ELR (cell line): ENCODE measurements at places on chromosomes 16 and 17.

GRCh38 chr17:51097708-51098446, 22.8 kb downstream of the SPAG9 start:
- no peak for DNase-seq

DNA sequence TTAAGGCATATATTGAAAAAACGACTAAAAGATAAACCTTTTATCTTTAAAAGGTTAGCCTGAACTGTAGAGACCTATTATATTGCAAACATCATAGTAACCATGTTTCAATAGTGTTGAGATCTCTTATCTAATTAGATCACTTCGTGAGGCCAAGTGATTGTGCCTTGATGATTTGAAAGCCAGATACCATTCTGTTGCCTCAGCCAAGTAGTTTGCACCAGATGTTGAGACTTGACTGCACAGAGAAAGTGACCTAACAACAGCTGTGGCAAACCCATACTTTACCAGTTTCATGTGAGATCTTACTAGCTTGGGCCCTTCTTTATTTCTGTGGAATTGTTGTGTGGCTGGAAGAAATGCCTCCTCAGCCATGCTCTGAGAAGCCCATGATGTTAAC, 717.3 kb downstream of the KCNJ2 start:
- no peak for DNase-seq

DNA sequence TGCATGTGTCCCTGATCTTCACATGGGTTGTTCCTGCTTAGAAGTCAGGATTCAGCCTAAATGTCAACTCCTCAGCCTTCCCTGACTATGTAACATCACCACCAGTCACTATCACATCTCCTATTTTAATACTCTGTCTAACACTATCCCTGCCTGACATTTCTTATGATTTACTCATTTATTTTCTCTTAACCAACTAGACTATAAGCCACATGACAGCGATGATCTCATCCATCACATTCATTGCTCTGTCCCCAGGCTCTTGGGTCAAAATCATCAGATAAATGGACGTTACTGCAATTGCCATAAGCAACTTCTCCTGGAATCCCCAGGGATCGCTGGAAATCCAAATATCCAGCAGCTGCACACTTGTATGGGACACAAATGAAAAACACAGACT, 15.7 kb downstream of the CDRT4 start:
- peak; percentile 33 for DNase-seq

- DNase-seq = no peak
Measured at GRCh38 chr16:49969091-49970030, 55.7 kb upstream of the CNEP1R1 start.

DNA sequence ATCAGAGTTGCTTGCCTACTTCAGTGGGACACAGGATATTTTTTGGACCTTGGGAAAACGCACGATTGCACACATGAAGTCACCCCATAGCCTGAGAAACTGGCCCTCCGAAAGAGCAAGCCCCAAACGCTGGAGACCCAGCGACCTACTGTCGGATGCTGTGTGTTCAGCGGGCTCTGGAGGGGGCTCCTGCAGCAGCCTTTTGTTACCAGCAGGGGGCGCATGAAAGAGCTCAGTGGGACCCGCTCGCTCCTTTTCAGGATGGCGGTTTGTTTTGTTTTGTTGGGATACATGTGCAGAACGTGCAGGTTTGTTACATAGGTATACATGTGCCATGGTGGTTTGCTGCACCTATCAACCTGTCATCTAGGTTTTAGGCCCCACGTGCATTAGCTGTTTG, 28.4 kb downstream of the MYH3 start:
- DNase-seq = peak; percentile 18

DNA sequence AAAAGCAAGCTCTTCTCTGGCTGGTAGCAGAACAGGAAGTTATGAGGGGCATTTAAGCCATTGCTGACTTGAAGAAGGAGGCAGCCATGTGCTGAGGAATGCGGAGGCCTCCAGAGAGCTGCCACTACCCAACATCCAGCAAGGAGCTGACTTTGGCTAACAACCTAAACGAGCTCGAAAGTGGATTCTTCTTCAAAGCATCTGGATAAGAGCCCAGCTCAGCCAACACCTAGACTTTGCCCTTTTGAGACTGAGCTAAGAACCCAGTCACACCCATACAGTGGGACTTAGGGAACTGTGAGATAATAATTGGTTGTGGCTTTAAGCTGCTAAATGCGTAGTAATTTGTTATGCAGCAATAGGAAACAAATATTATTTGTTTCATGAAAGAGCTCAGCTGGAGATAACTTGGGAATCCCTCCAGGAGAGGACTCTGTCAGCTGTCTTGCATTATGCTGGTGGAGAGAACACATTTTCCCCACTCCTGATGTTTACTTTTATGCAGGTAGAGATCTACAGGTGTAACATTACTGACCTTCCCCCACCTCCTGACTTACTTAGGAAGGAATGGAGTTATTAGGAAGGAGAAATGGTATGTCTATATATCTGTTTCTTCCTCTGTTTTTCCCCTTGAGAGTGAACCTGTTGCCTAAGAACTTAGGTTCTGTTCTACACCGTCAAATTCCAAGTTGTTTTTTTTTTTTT, 52.7 kb upstream of the ZNF629 start:
- no peak for DNase-seq

- DNase-seq = peak; percentile 2
Measured at GRCh38 chr16:78705694-78706093, 606.2 kb downstream of the WWOX start.
